A549 treated with GW870086 at 1 μM for 4 hours (cell line): ENCODE measurements at places on chromosomes 13 and 19. TPM values are rescaled to one million over a fixed set of nuclear protein-coding genes. Genes with fewer than 3 reads are reported as not detected.

The MEIOSIN gene
- 0.05 to 0.23 TPM (median 0.06 TPM) in 3 of 5 replicates, not detected in the others for total RNA-seq

The FAM216B gene
- total RNA-seq = not detected in 5 replicates

The FFAR3 gene
- total RNA-seq = 0.07 to 0.21 TPM in 2 of 5 replicates, not detected in the others

The PLIN5 gene
- 0.10 to 0.15 TPM (median 0.12 TPM) in 3 of 5 replicates, not detected in the others for total RNA-seq

The U2AF1L4 gene
- 25.2 to 29.1 TPM (median 25.8 TPM) in 5 replicates for total RNA-seq

The SIX5 gene
- 17.0 to 28.2 TPM (median 24.1 TPM) in 5 replicates for total RNA-seq

The C1QTNF9 gene
- not detected in 5 replicates for total RNA-seq

The UGGT2 gene
- 8.3 to 11.3 TPM (median 9.7 TPM) in 5 replicates for total RNA-seq

The LILRB3 gene
- 0.20 to 0.59 TPM (median 0.31 TPM) in 5 replicates for total RNA-seq
